Spinal cord (tissue), 10 donors: ENCODE measurements at places on chromosomes 11 and 22. TPM values are rescaled to one million over a fixed set of nuclear protein-coding genes. Genes with fewer than 3 reads are reported as not detected.

DNA sequence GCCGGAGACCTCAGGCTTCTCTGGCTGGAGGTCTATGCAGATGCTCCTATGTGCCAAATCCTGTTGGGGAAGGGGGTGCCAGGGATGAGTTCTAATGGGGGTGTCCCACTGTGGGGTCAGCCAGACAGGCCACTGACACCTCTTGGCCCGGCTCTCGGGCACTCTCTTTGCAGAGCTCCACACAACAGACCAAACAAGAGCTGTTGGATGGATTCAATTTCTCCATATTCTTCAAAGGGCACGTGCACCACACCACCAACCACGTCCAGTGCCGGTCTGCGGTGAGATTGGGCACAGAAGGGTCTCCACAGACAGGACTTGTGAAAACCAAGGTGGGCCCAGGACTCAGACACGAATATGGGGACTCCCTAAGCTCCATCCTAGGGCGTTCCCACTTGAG is 2.2 kb upstream of the RGL4 start:
- no peak overlapping the region for H3K4me3 ChIP-seq
- no peak for DNase-seq
- peaks cover 40% of the 10 kb centered on the region for H3K36me3 ChIP-seq
- no peak overlapping the region for H3K27ac ChIP-seq
- peaks cover 22% of the 10 kb centered on the region for H3K4me1 ChIP-seq
- H3K27me3 ChIP-seq: no peaks in the 10 kb centered on the region

DNA sequence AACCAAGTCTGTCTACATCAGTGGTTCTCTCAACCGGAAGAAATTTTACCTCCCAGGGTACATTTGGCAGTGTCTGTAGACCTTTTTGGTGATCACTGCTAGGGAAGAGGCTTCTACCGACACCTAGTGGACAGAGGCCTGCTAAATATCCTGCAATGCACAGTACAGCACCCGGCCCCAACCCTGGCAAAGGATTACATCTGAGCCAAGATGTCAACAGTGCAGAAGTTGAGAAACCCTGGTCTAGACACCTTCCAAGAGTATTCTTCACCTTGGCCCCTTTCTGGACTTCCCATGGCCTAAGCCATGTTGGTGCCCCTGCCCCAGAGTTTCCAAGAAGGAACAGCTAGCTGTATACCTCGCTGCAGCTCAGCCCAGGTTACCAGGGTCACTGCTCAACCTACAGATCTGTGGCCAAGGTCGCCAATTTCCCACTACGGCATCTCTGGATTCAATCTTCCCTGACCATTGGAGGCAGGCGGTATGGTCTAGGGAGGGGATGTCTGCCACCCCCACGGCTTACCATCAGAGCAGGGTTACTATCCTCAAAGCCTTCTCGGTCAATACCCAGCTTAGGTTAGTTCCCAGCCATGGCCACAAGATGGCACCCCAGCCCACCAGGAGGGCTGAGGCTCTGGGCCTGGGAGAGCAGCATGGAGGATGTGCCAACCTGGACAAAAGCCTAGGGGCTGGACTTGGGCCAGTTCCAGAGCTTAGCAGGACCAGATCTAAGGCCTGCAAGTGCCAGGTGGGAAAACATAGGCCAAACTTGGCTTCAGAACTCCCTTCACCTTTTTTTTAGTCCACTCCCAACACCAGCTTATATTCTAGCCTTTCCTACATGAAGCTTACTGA is 3.7 kb upstream of the KCNC1 start:
- no peak overlapping the region for H3K27ac ChIP-seq
- H3K27me3 ChIP-seq: peaks cover 9% of the 10 kb centered on the region
- no peaks in the 10 kb centered on the region for H3K36me3 ChIP-seq
- H3K4me1 ChIP-seq: peaks cover 23% of the 10 kb centered on the region

DNA sequence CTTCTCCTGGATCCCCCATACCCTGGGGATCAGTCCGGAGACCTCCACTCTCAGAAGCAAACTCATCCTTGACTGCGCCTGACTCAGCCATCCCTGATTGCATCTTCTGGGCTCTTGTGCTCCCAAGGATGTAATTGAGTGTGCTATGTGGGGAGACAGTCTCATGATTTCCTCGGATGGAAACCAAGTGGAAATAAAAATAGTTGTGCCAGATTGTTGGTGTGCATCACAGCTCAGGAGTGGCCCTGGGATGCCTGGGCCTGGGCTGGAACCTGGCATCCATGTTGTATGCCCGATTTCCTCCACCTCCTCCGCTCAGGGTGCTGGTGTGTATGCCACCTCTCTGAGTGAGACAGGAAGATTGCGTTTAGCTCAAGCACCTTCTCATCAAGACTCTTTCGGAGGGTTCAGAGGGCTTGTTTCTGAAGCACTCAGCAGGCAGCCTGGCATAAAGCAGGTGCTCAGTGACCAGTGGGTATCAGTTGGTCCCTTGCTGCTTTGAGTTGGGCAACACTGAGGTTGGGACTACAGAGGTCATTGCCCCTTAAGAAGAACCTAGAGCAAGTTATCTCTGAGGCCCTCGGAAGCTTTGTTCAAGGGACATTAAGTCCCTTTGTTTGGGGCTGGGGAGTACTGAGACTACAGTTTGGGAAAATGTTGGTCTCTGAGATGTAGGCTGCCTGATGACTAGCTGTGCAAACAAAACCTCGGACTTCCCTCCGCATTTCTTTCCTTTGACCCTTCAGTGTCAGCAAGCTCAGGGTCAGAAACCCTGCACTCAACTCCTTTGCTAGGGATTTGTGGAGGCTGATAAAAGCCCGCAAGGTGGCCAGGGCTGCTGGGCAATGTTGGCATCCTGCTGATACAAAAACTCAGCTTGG is 24.8 kb upstream of the MICAL2 start:
- H3K4me1 ChIP-seq: peaks cover 15% of the 10 kb centered on the region
- DNase-seq: no peak
- H3K27me3 ChIP-seq: no peaks in the 10 kb centered on the region
- H3K36me3 ChIP-seq: no peaks in the 10 kb centered on the region

DNA sequence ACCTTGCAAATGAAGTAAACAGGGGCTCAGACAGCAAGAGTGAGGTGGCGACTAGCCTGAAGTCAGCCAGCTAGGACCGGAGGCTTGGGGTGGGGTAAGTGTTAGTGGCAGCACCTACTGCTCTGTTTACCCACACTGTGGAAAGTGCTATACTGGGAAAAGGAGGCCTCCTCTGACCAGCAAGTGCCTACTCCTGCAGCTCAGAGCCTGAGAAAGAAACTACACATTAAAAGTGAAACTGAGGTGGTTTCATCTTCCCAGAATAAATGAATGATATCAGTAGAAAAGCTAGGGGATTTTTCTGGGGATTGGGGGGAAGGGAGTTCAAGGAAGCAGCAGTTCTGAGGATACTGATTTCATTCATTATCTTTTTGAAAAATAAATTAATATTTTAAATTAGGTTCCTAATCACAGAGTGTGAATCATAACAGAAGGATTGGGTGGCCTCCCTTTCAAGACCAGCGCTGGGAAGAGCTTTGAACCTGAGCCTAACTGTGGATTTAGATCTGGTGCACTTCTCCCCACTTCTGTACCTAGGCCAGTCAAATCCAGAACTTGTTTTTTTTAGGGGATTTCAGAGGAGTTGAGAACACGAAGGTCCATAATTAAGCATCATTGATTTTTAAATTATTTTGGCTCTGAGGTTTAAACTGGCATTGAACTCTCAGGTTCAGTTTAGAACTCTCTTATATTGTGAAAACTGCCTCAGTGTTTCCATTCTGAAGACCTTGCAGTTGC is 48.1 kb upstream of the GRAMD1B start:
- no peaks in the 10 kb centered on the region for H3K27me3 ChIP-seq
- H3K27ac ChIP-seq: no peak overlapping the region
- no peaks in the 10 kb centered on the region for H3K36me3 ChIP-seq
- H3K4me1 ChIP-seq: no peaks in the 10 kb centered on the region
- DNase-seq: no peak

DNA sequence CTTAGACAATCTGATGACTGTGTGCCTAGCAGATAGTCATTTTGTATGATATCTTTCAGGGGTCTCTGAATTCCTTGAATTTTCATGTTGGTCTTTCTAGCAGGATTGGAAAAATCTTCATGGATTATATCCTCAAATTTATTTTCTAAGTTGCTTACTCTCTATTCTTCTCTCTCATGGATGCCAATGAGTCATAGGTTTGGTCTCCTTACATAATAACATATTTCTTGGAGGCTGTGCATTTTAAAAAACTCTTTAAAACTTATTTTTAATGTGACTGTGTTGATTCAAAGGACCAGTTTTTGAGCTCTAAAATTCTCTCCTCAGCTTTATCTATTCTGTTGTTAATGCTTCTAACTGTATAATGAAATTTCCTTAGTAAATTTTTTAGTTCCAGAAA is 198.7 kb downstream of the AASDHPPT start:
- no peaks in the 10 kb centered on the region for H3K36me3 ChIP-seq
- no peaks in the 10 kb centered on the region for H3K27me3 ChIP-seq
- DNase-seq: no peak
- no peak overlapping the region for H3K27ac ChIP-seq
- no peak overlapping the region for H3K4me3 ChIP-seq
- no peaks in the 10 kb centered on the region for H3K4me1 ChIP-seq

DNA sequence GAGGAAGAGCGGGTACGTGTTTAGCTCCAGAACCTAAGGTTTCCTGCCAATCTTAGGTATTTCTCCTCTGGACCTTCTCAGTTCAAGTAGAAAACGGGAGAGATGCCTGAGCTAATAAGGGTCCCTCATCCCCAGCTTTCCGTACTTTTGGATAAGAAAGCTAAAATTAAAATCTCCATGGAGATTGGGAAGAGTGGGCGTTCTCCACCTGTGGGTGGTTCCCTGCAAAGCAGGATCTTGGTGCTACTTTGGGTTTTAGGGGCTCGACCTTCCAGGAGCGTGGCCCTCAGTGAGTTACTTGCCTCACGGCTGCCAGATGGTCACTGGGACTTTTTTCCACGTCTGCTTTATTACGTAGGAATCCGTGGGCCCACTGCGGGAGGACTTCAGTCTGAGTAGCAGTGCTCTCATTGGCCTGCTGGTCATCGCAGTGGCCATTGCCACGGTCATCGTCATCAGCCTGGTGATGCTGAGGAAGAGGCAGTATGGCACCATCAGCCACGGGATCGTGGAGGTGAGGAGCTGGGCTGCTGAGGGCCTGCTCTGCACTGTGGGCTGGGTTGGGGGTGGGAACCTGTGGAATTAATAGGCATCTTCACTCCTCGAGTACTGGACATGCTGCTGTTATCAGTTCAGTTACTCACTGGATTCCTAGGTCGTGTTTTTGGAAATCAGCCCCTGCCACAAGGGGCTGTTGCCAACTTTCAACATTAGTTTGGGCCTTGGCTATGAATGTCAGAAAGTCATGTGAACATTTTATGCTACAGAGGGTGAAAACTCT is 17.8 kb upstream of the ST14 start:
- no peak for DNase-seq
- H3K4me1 ChIP-seq: peaks cover 17% of the 10 kb centered on the region
- no peak overlapping the region for H3K27ac ChIP-seq
- H3K36me3 ChIP-seq: peaks cover 44% of the 10 kb centered on the region

- H3K27me3 ChIP-seq: no peaks in the 10 kb centered on the region
- H3K27ac ChIP-seq: no peak overlapping the region
- peaks cover 15% of the 10 kb centered on the region for H3K36me3 ChIP-seq
- H3K4me3 ChIP-seq: no peak overlapping the region
- no peak for DNase-seq
Measured at GRCh38 chr11:64750361-64751054, 6.6 kb upstream of the RASGRP2 start.

DNA sequence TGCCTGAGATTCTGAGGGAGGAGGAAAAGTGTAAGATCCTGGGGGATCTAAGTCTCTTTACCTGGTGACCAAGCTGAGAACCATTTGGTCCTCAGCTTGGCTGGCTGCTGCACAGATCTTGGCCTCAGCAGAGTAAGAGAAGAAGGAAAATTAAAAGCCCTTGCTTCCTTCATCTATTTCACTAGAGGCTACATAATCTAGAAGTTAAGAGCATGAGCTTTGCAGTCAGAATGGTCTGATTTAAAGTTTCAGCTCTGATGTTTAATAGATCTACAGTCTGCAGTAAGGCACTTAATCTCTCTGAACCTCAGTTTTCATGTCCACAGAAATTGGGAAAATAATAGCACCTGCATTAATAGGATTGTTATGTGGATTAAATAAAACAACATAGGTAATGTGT is 3.1 kb upstream of the ZBTB16 start:
- H3K4me3 ChIP-seq: no peak overlapping the region
- H3K36me3 ChIP-seq: no peaks in the 10 kb centered on the region
- H3K27ac ChIP-seq: no peak overlapping the region
- DNase-seq: no peak

DNA sequence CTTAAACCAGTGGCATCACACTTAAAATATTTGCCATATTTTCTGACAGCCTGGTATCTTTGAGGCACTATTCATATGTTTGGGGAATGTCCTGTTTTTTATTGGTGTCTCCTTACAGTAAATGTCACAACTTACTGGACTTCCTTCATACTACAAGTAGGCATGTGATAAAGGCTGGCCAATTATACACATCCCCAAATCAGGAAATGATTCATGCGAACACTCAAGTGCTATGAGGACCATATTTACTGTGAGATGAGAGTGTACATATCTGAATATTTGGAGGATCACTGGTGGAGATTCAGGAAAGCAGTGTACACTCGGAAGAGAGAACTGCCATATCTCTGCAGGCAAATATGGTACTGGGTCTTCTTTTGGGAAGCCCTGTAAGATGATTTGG is 913.8 kb upstream of the CHORDC1 start:
- no peak overlapping the region for H3K4me3 ChIP-seq
- no peak overlapping the region for H3K27ac ChIP-seq
- H3K4me1 ChIP-seq: no peaks in the 10 kb centered on the region
- H3K27me3 ChIP-seq: no peaks in the 10 kb centered on the region
- H3K36me3 ChIP-seq: no peaks in the 10 kb centered on the region

- no peaks in the 10 kb centered on the region for H3K36me3 ChIP-seq
- H3K4me3 ChIP-seq: no peak overlapping the region
- peaks cover 11% of the 10 kb centered on the region for H3K4me1 ChIP-seq
- H3K27ac ChIP-seq: no peak overlapping the region
- DNase-seq: no peak
- H3K27me3 ChIP-seq: peaks cover 2% of the 10 kb centered on the region
Measured at GRCh38 chr11:27233654-27234042, 129.4 kb downstream of the CCDC34 start.

GRCh38 chr11:15829312-15829711 is 527.0 kb downstream of the SOX6 start:
- no peaks in the 10 kb centered on the region for H3K36me3 ChIP-seq
- peaks cover 15% of the 10 kb centered on the region for H3K4me1 ChIP-seq
- no peaks in the 10 kb centered on the region for H3K27me3 ChIP-seq
- H3K4me3 ChIP-seq: no peak overlapping the region
- H3K27ac ChIP-seq: no peak overlapping the region

- peaks cover 6% of the 10 kb centered on the region for H3K4me1 ChIP-seq
- DNase-seq: no peak
- H3K27me3 ChIP-seq: no peaks in the 10 kb centered on the region
- no peak overlapping the region for H3K27ac ChIP-seq
Measured at GRCh38 chr11:83044958-83045712, 26.6 kb downstream of the RAB30 start.

The SEPTIN5 gene
- 82.9 TPM for total RNA-seq

The RIN1 gene
- 2.7 TPM for total RNA-seq

The OR52D1 gene
- total RNA-seq: not detected

The TTC38 gene
- 15.6 TPM for total RNA-seq

The KRTAP5-1 gene
- total RNA-seq: not detected

The HEPN1 gene
- total RNA-seq: not detected

The CNTN5 gene
- total RNA-seq: 13.2 TPM

The TMEM80 gene
- total RNA-seq: 10.0 TPM

The C11orf21 gene
- 0.44 TPM for total RNA-seq
